Hindlimb muscle (tissue), 1 donor: ENCODE measurements at places on chromosomes 3 and 15. TPM values are rescaled to one million over a fixed set of nuclear protein-coding genes. Genes with fewer than 3 reads are reported as not detected.

GRCh38 chr3:173058229-173058628 lies 82.8 kb downstream of the SPATA16 start:
- DNase-seq = no peak

DNA sequence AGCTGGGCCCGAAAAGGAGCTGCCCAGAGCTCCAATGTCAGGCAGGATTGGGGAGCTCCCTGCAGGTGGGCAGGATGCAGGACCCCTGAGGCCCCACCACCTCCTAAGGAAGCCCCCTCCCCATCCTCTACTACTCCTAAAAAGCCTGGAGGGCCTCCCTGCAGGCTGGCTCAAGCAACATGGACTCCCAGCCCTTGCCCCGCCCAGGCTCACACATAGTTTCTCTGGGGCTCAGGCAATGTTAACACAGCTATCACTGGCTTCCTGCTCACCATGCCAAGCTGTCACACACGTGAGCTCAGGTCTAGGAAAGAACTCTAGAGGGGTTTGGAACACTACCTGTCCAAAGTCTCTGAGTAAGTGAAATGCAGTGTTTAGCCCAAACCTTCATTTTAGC lies 65.4 kb upstream of the ZNF148 start:
- DNase-seq = no peak

FGD5 gene
- polyA plus RNA-seq = 20.1 TPM

DNA sequence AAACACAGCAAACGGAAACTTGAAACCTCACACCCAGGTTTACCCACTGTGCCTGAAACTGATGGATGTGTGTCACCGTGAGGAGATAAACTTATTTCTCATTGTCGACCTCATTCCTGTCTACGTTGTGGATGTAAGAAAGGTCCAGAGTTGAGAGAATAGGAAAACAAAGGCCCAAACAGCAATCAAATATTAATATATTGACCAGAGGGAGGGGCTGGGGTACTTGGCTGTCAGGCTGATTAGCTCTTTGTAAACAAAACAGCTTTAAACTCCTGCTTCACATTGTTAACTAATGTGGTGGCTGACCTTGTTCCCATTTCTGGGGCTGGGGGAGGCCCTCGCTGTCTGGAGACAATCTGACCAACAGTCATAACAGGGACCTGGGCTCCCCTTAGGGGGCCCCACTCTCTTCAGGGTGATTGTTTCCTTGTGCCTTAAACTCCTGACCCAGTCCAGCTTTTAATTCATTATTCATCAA lies 937.6 kb downstream of the MCTP2 start:
- DNase-seq = no peak

- DNase-seq = no peak
Observed at GRCh38 chr15:91855241-91855640, 1.7 kb downstream of the SLCO3A1 start.

AHSG gene
- 0.45 TPM for polyA plus RNA-seq

IL5RA gene
- polyA plus RNA-seq = not detected

IL17RB gene
- polyA plus RNA-seq = 3.2 TPM

DNA sequence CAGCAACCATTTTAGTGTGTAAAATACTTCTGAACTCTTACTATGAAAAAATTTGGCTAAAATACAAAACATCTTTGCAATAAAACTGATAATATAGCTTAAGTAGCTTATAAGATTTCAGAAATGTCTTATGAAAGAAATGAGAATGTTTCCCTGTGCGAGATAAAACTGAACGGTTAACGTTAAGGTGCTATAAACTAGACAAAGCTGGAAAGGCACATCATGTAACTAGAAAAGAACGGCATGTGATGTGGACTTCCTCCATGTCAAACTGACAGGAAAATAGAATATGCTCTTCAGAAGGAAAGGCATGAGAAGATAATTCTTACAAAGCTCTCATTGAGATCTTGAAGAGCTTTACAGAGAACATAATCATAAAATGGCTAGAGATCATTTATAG lies 36.5 kb downstream of the NCK1 start:
- DNase-seq = no peak
